ENCODE measurements at places on chromosomes 1 and 21. TPM values are rescaled to one million over a fixed set of nuclear protein-coding genes. Genes with fewer than 3 reads are reported as not detected.
A peak's percentile ranks its signal among the peaks of the same experiment; 100 is the strongest.

DNA sequence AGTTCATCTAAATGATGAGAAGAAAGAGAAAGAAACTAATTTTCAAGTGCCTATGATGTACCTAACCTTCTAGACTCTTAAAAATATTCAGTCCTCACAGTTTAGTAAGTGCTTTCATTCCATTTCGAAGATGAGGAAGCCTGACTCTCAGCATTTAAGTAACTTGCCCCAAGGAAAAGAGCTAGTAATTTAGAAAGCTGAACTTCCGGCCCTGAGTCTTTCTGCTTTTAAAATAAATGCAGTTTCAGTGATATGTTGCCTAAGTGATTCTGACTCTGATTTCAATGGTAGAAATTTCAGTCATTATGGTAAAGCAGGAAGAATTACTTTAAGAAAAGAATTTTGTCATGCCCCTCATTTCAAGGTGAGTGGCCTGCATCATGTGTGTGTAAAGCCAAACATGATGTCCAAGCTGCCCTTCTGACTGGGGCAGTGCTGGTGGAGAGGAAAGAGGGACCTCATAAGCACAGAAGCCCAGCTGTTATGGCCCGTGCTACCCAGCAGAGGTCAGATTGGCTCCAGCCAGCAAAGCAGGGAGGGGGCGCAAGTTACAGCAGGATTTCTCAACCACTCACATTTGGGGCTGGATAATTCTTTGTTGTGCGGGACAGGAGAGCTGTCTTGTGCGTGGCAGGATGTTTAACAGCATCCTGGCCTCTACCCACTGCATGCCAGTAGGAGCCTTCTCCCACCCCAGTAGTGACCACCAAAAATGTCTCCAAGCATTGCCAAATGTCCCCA lies 10.7 kb downstream of the ATP1A4 start:
- DNase-seq = no peak

GRCh38 chr1:248804771-248805681 lies 20.7 kb downstream of the SH3BP5L start:
- DNase-seq = no peak

DNA sequence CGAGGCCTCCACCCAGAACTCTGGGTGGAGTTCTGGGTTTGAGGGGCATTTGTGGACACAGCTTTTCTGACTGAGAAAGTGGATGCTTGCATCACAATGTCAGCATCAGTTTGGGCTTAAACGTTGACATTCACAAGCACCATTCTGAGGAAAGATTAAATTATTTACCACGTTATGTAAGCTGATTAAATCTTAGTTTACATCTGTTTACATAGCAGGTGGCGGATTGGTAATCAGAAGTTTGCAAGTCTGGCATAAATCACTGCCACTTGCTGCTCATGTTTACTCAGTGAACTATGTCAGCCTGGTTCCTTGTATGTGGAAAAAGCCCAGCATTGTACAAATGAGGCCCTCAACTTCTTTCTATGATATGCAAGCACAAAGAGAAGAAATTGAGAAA lies 310.1 kb downstream of the PAPPA2 start:
- no peak for DNase-seq

DNA sequence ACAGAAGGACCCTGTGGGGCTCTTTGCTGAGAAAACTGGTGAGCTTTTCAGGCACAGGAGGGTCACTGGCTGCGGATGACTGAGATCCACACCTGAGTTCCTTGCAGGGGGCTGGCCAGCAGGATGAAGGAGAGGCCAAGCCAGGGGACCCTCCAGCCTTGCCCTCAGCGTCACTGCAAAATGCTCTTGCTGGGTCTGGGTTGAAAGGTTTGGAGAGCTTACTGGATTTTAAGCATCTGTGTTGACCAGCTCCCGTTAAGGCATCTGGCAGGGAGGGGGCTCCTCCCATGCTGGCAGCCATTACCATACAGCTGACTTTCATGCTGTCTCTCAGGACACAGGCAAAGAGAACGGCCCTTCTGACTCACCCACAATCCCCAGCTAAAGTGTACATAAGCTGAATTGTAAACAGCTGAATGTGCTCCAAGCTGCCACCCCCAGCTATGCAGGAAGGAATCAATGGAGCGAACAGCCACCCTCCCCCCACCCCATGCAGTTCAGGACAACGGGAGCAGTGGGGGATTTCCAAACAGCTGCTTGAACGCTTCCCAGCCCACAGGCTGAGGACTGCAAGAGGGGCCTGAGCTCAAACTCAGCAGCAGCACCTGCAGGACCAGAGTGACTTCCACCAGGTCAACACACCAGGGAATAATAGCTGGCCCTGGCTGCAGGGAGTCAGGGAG lies 21.3 kb upstream of the A3GALT2 start:
- peak; percentile 86 for DNase-seq

GRCh38 chr1:68162761-68163160 lies 69.6 kb downstream of the WLS start:
- no peak for DNase-seq

Gene CXADR
- total RNA-seq = 372 TPM

Gene CYP4X1
- total RNA-seq = 14.5 TPM
